ENCODE measurements at places on chromosomes 1 and 21.
A peak's percentile ranks its signal among the peaks of the same experiment; 100 is the strongest.

DNA sequence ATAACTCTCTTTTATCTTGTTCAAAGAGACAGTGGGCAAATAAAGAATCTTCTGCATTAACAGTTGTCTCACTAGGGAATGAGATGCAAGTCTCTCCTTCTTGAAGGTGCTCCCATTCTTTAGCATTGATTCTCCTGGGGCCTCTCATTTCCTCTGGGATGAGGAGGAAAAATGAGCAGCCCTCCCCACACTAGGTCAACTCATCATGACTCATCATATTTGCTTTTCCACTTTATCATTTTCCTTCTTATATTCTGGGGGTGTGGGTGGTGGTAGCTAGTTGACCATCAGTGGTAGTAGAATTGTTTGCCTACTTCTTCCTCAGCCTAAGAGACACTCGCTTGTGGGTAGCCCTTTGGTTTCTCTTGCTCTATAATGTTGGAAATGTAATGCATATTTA is 182.0 kb upstream of the C1orf87 start:
- no peak for DNase-seq

DNA sequence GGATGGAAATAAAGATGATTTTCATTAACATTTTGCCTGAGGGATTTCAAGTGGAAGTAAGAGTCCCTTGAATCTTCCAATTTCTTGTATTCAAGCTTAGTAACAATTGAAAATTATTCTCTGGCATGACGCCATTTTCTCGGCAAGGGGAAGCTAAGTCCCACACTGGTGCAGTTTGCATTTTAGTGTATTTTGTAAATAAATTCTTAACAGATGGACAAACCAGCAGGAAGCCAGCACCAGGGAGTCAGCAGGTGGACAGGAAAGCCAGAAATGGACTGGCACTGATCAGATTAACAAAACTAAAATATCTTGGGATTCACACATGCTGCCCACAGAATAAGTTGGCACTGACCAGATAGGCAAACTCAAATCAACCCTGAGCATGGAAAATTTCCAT is 311.3 kb downstream of the LRRIQ3 start:
- peak; percentile 37 for DNase-seq

- DNase-seq: no peak
Measured at GRCh38 chr1:109838838-109839240, 71.8 kb upstream of the CSF1 start.

DNA sequence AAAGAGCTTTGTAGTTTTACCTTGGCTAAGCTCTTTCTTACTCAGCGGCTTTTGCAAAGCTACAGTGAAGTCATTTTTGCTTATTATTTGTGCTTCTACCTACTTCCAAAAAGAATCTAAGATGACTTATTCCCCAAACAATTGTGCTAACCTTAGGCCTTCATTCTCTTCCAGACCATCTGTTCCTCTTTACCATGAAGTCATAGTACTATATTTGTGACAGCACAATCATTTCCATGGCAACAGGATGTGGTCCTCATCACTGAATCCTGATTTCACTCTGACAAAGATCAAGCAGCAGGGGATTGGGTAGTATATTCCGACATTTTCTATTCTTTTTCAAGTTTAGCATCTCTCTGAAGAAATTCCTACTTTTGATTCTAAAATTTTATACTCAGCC is 24.8 kb upstream of the NMNAT2 start:
- DNase-seq: peak; percentile 86

GRCh38 chr1:45542591-45542990 is 8.0 kb upstream of the AKR1A1 start:
- no peak for DNase-seq

DNA sequence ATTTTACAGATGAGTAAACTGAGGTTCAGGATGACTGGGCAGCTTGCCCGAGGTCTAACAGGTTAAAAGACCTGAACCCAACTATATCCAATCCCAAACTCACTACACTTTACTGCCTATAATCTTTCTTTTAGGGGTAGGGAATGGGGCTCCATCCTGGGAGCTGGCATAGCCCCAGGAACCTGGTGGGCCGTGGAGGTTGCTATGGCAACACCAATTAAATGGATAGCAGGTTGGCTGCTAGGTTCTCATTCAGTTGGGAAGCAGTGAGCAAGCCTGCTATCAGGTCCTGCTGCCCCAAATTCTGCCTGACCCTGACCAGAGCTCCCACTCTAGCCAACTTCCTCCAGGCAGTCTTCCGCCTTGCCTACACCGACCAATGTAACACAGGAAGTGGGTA is 40.9 kb downstream of the LRP8 start:
- peak; percentile 63 for DNase-seq

DNA sequence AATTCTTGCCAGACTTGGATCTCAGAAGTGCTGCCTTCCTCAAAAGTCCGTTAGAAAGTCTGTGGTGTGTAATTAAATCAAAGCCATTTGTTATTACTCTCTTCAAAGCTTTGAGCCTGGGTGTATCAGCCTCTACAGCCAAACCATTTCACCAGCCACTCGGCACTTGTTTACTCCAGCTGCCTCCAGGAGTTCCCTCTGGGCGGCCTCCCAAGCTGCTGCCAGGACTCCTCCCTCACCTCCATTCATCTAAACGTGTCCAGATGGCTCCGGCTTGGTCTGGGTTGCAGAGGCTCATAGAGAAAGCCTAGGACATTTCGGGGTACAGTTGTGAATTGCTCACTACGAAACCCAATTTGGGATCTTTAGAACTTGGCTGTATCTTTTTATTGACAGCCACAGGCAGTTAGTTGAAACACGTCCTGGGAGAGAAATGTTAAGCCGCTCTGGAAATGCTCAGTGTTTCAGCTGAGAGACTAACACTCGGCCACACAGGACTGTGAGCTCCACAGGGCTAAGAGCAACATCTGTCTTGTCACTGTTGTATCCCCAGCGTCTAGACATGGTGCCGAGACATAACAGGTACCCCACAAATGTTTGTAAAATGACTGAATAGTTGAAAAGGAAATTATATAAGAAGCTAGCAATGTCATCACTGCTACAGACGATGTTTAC is 116.9 kb upstream of the NGF start:
- peak; percentile 51 for DNase-seq

DNA sequence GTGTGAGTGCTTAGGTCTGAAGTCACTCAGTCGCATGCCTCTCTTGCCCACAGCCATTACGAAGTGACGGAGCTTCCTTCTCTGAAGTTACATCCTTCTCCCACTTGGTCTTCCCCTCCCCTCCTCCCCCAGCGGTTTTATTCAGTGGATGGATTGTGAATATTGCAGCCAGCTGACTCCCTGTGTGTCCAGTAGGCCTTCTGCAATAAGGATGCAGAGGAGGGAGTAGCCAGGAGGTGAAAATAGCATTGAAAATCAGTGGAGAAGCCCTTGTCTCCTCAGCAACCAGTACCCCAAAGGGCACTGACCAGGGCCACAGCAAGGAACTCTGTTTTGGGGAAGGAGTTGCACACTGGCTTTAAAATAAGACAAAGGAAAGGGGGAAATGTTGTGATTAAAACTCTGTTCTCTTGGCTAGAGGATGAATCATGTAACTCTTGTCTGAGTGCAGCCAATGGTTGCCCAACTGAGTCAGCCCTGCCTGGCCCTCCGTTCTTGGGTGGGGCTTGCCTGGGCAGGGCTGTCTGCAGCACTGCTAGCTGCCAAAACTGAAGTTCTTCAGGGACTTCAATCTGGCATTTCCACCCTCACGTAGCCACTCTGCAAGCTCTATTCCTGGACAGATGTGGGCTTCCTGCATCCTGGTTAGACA is 4.3 kb downstream of the S100A10 start:
- DNase-seq: no peak

- DNase-seq: no peak
Measured at GRCh38 chr1:29984166-29984861, 739.1 kb downstream of the MATN1 start.

DNA sequence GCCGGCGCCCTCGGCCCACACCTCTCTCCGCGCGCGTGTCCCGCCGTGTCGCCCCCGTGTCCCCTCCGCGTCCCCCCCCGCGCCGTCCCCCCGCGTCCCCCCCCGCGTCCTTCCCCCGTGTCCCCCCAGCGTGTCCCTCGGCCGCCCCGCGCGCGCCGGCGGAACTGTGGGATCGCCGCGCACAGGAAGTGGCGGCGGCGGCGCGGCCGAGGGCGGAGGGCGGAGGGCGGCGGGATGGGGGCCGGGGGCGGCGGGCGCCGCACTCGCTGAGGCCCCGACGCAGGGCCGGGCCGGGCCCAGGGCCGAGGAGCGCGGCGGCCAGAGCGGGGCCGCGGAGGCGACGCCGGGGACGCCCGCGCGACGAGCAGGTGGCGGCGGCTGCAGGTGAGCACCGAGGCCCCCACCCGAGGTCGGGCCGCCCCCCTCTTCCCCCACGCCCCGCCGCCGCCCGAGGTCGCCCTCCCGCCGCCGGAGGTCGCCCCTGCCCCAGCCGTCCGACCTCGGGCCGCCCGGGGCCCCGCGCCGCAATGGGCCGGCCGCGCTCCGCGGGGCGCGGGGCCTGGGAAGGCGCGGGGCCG is at the start of gene AGPAT3:
TSS of gene AGPAT3 (plus strand) at position 262 of the 578 bp plus-strand sequence. CDS start 94,459 bp downstream, outside the sequence.
- DNase-seq: peak; percentile 55

- DNase-seq: no peak
Measured at GRCh38 chr21:39673163-39673562, 60.4 kb downstream of the B3GALT5 start.

DNA sequence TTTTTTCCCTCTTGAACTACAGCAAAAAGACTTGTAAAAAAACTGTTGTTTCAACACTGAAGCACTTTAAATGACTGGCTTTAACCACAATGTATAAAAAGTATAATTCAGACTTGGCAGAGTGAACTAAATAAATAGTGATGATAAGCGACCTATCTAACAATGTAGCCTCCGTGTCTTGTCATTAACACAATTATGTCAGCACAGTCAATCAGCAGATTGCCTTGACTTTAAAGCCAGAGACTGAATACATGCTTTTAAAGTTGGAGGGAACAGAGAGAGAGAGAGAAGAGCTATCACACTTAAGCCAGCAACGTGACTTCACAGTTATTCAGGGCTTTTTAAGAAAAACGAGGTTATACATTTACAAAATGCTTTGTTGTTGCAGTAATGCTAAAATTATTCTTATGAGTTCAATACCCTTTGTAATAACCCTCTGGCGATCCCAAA is 378.1 kb downstream of the LMO4 start:
- no peak for DNase-seq

Measured in brain (organoid and tissue), 16 donors.